H7 (cell line): ENCODE measurements at places on chromosomes 1 and 21.

GRCh38 chr1:178593515-178593914 is 80.6 kb downstream of the TEX35 start:
- DNase-seq: no peak

GRCh38 chr1:26788836-26789611 is 1.3 kb downstream of the PIGV start:
- peak; percentile 92 for DNase-seq

GRCh38 chr1:113940365-113941244 is 11.5 kb downstream of the HIPK1 start:
- DNase-seq: no peak

DNA sequence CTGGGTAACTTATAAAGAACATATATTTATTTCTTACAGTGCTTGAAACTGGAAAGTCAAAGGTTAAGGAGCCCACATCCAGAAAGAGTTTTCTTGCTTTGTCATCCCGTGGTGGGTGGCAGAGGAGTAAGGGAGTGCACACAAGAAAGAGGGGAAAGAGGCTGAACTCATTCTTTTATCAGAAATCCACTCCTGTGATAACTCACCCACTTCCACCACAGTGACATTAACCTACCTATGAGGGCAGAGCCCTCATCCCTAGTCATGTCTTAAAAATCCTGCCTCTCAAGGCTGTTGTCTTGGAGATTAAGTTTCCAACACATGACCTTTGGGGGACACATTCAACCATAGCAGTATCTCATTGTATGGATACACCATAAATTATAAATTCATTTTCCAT is 32.5 kb upstream of the RGS4 start:
- no peak for DNase-seq

GRCh38 chr1:191698246-191698645 is 460.0 kb upstream of the RGS18 start:
- no peak for DNase-seq

GRCh38 chr1:239810061-239810481 is 281.6 kb upstream of the FMN2 start:
- DNase-seq: peak; percentile 45
